LoVo (cell line): ENCODE measurements at places on chromosomes 1 and 21.

DNA sequence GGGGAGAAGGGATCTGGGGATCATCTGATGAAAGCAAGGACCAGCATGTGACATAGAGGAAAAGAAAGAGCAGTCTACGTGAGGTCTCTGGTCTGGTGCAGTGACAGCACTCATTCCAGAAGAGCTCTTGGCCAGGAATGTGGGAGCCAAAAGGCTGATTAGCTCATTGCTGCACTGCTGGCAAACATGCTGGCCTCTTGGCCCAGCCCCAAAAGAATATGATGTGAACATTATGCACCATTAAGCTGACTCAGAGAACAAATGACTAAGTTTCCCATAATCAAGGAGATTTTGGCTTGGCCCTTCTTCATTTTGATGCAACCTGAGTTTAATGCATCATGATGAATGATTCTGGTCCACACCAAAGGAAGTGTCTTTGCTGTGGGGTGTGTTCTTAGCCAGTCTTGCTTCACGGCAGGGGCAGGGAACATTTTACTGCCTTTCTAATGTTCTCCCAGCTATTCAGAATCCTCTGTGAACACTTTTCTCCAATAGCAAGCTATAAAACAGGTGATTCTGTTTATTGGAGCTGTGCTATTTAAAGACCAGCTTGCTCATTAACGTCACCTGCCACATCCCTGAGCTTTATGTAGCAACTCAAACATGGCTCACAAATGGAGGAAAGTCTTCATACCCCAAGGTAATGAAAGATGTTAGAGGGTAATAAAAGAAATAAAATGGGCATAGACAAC is 55.1 kb downstream of the PCBP3 start:
- DNase-seq: peak; percentile 28

DNA sequence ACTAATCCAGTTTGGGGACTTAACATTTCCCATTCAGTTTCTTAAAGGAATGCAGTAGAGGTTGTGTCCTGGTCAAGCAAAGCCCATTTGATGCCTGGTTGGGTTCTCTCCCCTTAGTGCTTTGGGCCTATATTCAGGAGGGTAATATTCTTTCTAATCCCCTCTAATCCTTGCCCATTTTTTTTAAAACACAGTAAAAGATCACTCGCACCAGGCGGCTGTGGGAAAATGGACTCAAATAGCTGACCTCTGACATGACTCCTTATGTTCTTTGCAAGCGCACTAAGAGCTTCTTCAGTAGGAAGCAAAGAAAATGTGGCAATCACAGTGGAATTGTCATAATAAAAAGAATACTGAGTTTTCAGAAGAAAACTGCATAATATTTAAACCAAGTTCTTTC is 49.9 kb downstream of the WNT2B start:
- DNase-seq: no peak

GRCh38 chr1:106249810-106250209 is 806.7 kb upstream of the PRMT6 start:
- DNase-seq: no peak

GRCh38 chr1:46735708-46736324 is 16.9 kb upstream of the EFCAB14 start:
- DNase-seq: peak; percentile 56

- no peak for DNase-seq
Observed at GRCh38 chr1:206694171-206695124, 9.7 kb downstream of the MAPKAPK2 start.

DNA sequence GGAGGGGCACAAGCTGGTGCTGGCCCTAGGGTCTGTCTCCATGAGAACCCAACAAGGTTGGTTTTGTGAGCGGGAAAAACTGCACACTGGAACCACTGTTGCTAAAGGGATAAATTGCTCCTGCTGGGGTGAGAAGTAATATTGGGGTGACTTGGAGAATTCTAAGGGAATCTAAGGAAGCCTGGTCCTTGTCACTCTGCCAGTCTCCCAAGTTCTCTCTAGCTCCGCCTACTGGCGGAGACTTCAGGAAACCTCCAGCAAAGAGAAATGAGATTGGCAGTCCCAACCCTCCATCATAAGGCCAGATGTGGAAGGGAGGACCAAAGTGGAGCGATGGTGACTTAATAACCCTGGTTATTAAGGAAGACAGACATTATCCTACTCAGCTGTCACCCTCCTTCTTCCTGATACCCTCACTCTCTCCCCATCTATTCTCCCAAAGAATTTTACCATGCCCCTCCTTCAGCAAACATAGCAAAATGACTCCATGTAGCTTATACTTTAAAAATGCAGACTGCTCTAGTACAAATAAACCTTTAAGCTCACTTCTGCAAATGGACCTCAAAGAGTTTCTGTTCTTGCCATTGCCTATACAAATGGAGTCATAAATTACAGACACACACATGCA is 2.7 kb downstream of the LCE1F start:
- no peak for DNase-seq

- no peak for DNase-seq
Observed at GRCh38 chr1:229844675-229845074, 218.6 kb downstream of the URB2 start.

GRCh38 chr1:76769911-76770310 is 97.4 kb upstream of the ST6GALNAC5 start:
- no peak for DNase-seq

- no peak for DNase-seq
Observed at GRCh38 chr1:228308628-228309325, 97.9 kb downstream of the TRIM11 start.

DNA sequence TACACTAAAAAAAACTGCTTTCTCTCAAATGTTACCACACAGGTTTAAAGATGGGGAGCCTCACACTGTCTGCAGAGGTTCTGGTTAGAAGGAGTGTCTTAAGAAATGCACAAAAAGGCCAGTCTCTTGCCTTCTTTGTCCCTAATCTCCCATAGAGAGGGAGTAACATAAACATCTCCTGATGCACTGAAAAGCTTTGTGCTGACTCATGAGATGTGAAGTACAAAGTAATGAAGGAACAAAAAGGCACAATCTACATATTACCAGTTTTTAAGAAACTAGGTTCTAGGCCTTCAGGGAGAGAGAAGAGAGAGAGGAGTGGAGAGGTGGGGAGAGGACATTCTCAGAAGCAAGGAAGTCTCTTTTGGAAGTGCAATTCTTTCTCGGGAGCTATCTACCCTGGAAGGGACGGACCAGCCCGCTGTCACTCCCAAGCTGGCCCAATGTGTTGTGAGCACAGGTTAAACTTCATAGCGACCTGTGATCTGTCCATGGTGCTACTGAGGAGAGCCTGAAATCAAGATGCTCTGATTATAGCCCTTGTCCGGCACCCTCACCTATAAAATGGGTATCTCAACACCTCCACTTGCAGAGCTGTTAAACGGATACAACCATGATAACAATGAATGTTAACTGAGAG is 458.1 kb downstream of the DISC1 start:
- DNase-seq: no peak

- no peak for DNase-seq
Observed at GRCh38 chr1:168498956-168499687, 44.7 kb downstream of the XCL2 start.

GRCh38 chr1:235015291-235015985 is 113.2 kb downstream of the TOMM20 start:
- DNase-seq: no peak

DNA sequence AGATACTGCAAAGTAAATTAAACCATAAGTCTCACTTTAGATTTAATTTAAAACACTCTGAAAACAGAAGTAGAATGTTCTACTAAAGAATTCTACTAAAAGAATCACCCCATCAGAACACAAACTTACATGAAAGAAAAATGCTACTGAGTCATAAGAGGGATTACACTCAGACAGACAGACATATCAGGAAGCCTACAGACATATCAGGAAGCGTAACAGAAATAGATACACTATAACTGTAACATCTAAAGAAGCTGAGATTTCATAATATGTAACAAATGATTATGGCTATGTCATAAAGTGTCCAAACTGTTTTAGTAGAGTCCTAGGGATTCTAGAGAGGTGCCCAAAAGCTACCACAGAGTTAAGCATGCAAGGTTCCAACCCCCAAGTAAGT is 23.9 kb downstream of the FOXJ3 start:
- no peak for DNase-seq

GRCh38 chr1:2310332-2311183 is 80.8 kb downstream of the MORN1 start:
- no peak for DNase-seq

GRCh38 chr1:107529511-107530149 is 388.8 kb downstream of the NTNG1 start:
- peak; percentile 51 for DNase-seq

DNA sequence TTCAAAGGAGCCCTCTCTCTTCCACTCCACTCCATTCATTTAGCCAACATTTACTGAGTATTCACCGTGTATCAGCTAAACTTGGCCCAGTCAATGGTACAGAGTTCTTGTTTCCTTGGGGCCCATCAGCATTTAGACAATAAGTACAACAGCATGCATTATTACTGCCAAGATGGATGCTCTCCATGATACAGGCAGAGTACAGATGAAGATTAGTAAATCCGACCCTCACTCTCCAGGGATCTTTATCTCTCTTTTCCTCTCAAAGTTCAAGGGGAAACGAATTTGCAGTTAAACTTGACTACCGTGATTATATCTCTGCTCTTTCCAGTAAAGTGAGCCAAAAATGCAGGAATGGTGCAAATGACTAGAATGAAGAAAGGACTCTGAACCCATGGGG is 184.6 kb upstream of the DUSP10 start:
- no peak for DNase-seq

- no peak for DNase-seq
Observed at GRCh38 chr1:33323663-33324477, 3.0 kb upstream of the A3GALT2 start.

DNA sequence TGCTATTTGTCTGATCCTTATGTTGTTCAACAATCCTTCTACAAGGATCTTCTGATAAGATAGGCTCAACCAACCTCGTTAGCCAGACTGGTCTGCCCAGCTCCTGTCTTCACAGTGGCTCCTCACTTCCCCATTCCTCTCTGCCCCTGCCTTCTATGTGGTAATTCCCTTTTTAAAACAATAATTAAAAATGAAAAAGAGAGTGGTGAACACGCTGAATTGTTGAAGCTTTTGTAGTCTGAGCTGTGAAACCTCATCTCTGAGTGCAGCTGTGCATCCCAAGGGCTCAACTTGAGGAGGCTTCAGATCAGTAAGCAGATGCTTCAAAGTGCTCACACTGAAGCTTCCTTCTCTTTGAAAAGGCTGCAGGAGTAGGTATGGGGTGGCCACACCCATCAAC is 70.7 kb upstream of the JUN start:
- DNase-seq: no peak

GRCh38 chr21:45010096-45010495 is 64.3 kb upstream of the ADARB1 start:
- DNase-seq: no peak

- no peak for DNase-seq
Observed at GRCh38 chr1:3021801-3022401, 634 bp downstream of the ACTRT2 start.

DNA sequence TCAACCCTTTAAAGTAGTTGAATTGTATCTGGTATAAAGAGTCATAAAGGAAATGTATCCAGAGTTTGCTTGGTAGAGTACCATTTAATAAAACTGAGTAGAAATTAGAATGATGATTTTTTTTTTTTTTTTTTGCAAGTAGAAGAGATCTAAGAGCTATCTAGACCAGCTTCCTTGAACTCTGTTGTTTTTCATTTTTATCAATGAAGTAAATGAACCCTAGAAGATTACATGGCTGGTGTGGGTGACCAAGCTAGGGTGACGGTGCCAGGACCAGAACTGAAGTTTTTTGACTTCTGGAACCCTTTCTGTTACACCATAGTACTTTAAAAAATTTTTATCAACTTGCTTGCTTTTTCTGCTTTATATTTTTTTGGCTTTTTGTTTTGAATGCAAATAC is 36.9 kb downstream of the MACO1 start:
- DNase-seq: no peak

- no peak for DNase-seq
Observed at GRCh38 chr1:23500466-23500865, 16.5 kb upstream of the ASAP3 start.

GRCh38 chr1:53321366-53321765 is 6.5 kb downstream of the LRP8 start:
- no peak for DNase-seq

- DNase-seq: no peak
Observed at GRCh38 chr1:229981736-229982135, 85.3 kb upstream of the GALNT2 start.

DNA sequence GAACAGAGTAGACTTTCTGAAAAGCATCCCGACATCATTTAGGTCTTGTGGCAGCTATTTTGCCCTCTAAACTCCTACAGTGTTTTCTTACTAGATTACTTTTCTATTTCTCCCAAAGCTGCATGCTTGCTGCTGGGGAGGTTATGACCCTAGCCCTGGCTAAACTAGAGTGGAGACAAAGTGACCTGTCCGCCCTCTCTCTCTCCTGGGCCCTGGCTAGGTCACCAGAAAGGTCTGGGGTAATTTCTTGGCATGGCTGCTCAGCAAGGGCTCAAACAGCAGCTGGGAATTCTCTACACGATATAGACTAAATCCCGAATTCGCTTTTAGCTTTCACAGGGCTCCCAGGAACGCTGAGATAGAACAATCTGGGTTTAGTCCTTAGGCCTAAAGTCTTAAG is 84.5 kb upstream of the KCNE2 start:
- DNase-seq: no peak

DNA sequence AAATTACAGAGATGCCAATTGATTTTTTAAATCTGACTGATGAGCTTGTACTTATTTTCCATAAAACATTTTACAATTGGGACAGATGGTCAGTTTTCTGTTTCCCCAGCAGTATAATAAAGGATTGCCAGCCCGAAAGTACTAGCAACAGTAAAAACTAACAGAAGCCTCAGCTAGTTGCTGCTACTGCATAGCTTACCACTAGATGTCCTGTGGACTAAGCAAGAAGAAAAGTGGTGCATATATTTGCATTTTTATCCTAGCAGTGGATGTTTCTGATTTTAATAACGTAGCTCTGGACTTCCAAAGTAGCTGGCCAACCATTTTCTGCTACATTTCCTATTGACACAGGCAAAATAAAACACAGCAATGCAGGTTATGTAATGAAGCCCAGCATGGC is 241.5 kb downstream of the BARHL2 start:
- no peak for DNase-seq

- DNase-seq: peak; percentile 82
Observed at GRCh38 chr1:203673550-203674411, 47.1 kb downstream of the ATP2B4 start.

GRCh38 chr1:236636017-236636416 is 31.7 kb upstream of the HEATR1 start:
- DNase-seq: no peak

DNA sequence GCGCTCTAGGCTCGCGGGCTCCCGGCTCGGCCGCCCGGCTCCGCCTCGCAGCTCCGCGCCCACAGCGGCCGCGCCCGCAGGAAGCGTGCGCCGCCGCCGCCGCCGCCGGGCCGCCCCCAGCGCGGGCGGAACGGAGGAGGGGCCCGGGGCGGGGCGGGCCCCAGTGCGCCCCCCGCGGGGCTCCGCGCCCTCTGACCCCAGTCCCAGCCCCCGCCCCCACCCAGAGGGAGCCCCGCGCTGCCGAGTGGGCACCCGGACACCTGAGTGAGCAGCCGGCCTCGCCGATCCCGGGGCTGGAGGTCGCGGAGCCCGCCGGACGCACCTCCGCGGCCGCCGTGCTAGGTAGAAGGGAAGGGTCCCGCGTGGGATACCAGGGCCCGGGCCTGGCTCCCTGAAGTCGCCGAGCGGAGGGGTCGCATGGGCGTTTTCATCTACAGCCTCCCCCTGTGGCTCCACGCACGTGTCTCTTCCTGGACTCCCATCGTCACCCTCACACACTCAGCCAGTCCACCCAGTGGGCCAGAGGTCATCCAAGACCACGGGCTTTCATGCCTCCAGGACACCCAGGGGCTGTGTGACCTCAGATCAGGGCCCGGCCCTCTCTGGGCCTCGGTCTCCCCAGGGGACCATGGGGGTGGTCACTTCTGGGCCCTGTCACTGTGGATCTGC is at the start of gene SDC3:
Gene SDC3 (minus strand): TSS at position 63 of the 669 bp plus-strand sequence. CDS start 172 bp downstream, outside the sequence.
- DNase-seq: peak; percentile 41
